ENCODE measurements at places on chromosomes 16 and 17.
A peak's percentile ranks its signal among the peaks of the same experiment; 100 is the strongest.

DNA sequence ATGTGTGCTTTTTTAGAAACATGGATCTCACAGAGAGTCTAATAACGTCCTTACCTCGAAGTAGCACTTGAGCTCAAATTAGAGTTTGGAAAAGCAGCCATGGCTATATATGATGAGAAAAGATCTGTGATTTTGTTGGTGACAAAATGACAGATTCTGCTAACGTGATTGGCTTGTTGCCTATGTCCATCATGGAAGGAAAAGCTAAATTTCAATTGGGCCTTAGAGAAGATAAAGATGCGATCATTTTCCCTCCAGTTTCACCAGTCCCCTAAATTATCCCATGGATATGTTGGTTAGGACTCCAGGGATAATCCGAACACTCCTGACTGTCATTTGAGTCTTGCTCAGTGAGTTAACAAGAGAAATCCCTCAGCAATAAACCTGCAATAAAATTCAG, 175.8 kb downstream of the C16orf95 start:
- no peak for ATAC-seq

GRCh38 chr16:78513838-78514237, 414.4 kb downstream of the WWOX start:
- ATAC-seq: peak; percentile 25

- ATAC-seq: no peak
Observed at GRCh38 chr16:30721606-30722005, 22.6 kb downstream of the SRCAP start.

DNA sequence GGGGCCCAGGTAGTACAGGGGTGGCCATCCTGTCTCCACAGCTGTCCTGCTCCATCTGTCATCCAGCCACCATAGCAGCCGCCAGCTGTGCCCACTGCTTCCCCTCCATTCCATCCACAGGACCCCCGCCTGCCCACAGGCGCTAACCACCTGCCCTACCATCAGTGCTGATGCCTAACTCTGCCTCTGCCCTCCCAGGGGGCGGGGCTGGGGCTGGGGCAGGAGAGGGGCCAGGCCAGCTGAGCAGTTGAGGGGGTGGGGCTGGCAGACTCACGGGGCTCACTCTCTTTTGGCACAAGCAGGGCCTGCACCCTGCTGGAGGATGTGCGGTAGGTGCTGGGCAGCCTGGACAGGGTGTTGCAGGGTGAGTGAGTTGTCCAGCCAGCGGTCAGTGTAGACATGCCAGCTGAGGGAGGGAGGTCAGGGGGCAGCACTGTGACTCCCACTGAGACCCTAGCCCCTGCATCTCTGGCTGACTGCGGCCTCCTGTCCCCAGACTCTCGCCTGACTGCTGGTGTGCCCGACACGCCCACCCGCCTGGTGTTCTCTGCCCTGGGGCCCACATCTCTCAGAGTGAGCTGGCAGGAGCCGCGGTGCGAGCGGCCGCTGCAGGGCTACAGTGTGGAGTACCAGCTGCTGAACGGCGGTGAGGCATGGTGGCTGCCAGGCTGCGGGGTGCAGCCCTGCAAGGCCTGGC, 9.6 kb downstream of the GALK1 start:
- ATAC-seq: peak; percentile 22

DNA sequence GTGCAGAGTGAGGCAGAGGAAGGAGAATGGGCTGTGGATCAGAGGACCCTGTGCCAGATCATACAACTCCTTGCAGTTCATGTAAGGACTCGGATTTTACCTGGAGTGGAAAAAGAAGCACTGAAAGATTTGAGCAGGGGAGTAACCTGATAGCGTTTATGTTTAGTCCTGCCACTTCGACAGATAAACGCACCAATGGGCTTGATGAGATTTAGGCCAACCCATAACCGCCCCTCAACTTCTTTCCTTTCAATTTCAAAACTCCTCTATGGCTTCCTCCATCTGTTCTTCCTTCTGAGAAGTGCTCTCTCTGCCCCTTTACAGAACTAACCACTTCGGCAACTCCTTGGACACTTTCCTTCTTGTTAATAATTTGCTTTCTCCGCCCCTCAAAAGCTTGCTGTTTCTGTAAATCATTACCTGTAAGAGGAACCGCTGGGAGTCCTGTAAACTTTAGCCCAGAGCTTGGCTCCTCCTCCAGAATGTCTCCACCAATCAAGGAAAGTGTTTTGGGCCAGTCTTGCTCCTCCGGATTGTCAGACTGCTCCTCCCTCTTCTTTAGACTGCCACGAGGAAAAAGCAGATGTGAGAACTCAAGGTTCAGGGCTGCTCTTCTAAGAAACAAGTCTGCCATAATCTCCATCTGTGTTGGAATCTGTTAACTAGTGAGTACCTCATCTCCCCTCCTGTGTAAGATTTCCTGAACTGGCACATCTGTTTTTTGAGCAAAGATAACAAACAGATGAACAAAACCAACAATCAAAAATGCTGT, at the start of gene ACSM3:
TSS of gene ACSM3 (plus strand) at position 554 of the 772 bp plus-strand sequence. CDS start 6,021 bp downstream, outside the sequence.
- peak; percentile 92 for ATAC-seq

DNA sequence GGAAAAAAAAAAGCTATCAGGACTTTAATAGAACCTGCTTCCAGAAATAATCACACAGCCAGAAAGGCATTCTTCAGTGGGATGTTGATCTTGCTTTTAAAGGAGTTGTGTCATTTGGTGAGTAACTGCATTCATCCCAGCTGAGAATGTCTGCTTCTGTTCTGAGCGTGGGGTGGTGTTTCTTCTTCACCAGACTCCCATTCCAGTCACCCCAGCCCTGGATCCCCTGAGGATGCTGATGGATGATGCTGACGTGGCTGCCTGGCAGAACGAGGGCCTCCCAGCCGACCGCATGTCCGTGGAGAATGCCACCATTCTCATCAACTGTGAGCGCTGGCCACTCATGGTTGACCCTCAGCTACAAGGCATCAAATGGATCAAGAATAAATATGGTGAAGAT, 122.5 kb downstream of the ZNF18 start:
- no peak for ATAC-seq
